ENCODE measurements at places on chromosomes 12 and 14.

GRCh38 chr12:89181271-89181920 is 170.9 kb downstream of the DUSP6 start:
- DNase-seq, result no peak

DNA sequence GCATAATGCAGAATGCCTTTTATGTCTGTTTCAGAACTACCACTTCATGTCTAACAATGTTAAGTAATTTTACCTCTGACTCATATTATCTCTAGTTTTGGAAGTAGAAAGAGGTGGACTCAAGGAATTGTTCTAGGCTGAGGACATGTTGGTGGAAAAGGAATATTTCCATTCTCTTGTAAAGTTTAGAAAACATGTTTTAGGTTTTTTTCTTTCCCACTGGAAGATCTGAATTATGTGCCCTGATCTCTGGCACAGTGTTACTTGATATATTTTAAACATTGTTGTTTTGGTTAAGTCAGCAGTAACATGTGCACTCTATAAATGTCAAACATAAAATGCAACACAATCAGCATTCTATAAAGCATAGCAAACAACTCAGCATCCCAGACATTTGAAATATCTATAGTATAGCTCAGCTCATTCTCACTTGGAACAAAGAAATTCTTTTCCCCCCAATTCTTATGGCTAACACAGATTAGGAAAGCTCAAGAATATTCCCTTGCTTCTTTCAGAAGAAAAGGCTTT is 202.3 kb downstream of the STXBP6 start:
- no peak for DNase-seq

- DNase-seq, result peak; percentile 48
Observed at GRCh38 chr12:52836042-52836466, 1.9 kb upstream of the KRT79 start.

DNA sequence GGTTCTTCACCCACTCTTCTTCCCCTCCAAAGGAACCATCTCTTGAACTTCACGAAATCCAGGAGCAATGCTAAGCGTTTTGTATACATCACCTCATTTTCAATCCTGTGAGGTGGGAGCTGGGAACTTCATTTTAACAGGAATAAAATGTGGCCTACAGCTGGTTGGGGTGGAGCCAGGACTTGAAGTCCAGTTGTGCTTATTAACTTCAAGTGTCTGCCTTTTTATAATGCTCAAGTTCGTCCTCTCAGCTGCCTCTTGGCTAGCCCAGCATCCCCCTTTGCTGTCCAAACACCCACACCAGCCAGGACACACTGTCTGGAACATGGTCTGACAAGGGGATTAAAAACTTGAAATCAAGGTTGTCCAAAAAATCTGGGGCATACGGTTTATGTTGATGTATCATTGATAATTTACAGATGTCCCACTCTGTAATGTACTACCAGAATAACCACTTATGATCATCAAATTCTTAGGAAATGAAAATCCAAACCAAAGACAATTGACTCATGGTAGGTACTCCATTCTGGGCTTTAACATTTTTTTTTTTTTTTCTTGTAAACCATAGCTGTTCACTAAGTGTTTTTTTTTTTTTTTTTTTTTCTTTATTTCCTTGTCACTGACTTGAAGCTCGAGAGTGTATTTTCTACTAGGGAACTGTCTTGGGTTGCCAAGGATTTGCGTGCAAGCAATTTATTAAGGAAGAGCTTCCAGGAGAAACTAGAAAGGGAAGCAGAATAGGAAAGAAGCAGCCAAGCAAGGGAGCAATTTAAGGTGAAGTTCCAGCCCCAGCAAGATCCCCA is 252.3 kb downstream of the EFCAB11 start:
- no peak for DNase-seq

DNA sequence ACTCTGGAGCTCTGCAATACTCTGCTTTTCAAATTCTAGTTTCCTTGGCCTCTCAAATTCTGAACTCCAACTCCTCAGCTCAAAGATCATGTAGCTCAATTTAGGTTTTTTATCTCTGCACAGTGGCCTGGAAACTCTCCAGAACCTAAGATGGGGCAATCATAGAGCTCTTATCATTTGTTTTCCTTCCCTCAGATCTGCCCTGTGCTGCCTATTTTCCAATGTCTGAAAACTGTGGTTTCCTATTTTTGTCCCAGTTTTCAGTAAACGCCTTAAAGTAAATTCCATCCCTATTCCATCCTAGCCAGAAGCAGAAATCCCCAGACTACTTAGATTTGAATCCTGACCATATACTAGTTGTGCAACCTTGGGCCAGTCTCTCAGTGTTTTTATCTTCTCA is 73.2 kb downstream of the CEP83 start:
- DNase-seq, result no peak

All from activated T-cell treated with anti-CD3 and anti-CD28 coated beads for 4 hours (primary cell).